ENCODE measurements at places on chromosomes 1 and 21.

DNA sequence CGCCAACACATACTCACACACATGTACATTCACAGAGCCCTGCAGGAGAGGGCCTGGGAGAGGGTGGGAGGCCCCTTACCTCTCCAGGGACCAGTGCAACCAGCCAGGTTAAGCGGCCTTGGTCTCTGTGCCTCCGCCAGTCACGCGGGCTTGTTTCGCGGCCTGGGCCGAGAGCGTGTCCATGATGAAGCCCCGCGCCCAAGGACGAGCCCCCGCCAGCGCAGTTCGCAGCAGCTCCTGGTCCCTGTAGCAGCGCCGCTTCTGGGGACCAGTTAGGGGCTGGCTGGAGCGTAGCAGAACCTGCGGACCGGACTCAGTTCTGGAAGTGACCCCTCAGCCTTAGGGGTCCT lies 7.3 kb upstream of the FAM167B start:
- no peak for DNase-seq

DNA sequence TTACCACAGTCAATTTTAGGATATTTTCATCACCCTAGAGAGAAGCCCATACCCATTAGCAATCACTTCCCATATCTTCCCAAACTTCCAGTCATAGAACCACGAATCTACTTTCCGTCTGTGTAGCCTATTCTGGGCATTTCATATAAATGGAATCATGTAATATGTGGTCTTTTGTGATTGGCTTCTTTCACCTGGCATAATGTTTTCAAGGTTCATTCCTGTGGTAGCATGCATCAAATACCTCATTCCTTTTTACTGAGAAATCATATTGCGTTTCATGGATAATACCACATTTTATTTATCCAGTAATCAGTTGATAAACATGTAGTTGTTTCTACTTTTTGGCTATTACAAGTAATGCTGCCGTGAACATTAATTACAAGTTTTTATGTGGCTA lies 21.5 kb downstream of the DESI2 start:
- no peak for DNase-seq

- no peak for DNase-seq
These were observed 44.5 kb downstream of the BCL9 start for GRCh38 chr1:147585640-147586383.

GRCh38 chr1:245166471-245166885 lies 11.7 kb downstream of the KIF26B start:
- no peak for DNase-seq

DNA sequence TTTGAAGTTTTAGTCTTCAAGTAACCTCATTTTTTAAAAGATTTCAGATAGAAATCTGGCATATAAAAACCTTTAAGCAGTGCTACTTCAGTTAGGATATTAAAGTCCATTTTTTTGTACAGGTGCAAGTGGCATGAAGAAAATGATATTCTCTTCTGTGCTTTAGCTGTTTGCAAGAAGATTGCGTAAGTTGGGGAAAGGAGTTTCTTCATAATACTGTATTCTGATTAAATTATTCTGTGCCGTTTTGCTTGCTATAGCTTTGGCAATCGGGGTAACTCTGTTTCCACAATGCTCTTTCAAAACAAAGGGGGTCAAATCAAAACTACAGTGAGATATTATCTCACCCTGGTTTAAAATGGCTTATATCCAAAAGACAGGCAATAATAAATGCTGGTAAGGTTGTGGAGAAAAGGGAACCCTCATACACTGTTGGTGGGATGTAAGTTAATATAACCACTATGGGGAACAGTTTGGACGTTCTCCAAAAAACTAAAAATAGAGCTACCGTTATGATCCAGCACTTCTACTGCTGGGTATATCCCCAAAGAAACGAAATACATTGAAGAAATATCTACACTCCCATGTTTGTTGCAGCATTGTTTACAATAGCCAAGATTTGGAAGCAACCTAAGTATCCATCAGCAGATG lies 27.1 kb downstream of the MAEL start:
- no peak for DNase-seq

- DNase-seq: no peak
These were observed 64.6 kb upstream of the AK4 start for GRCh38 chr1:65083263-65083896.

GRCh38 chr1:84748364-84748763 lies 58.1 kb upstream of the SSX2IP start:
- DNase-seq: no peak

DNA sequence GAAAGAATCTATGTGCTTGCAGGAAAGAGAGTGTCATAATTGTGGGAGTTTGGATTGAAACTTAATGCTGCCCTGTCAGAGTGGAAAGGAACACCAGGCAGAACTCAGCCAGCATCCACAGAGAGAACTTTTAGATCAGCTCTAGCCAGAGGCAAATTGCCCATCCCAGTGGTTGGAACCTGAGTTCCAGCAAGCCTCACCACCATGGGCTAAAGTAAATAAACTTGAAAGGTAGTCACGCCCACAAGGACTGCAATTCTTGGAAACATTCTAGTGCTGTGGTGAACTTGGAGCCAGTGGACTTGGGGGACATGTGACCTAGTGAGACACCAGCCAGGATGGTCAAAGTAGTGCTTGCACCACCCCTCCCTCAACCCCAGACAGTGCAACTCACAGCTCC lies 571.6 kb downstream of the LRRIQ3 start:
- DNase-seq: no peak

DNA sequence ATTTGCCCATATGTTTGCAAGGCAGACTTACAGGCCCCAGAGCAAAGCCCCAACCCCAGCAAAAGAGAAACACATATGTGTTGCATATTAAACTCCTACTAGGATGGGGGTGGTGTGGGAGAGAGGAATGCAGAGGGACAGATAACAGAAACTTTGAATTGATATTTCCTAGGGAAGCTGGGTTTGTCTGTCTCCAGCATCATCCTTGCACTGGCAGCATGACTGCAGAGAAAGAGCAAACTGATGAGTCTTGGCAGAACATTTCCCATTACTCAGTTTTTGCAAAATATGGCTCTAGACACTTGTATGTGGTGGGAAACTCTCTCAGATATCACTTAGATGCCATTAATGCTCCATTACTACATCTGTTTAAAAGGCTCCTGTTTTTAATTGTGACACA lies 43.8 kb upstream of the MARK1 start:
- DNase-seq: no peak

- DNase-seq: no peak
These were observed 80.6 kb downstream of the CCDC185 start for GRCh38 chr1:223473601-223474344.

GRCh38 chr1:61776091-61776490 lies 33.8 kb downstream of the PATJ start:
- DNase-seq: no peak

GRCh38 chr1:244409701-244410100 lies 42.0 kb downstream of the ADSS2 start:
- DNase-seq: no peak

DNA sequence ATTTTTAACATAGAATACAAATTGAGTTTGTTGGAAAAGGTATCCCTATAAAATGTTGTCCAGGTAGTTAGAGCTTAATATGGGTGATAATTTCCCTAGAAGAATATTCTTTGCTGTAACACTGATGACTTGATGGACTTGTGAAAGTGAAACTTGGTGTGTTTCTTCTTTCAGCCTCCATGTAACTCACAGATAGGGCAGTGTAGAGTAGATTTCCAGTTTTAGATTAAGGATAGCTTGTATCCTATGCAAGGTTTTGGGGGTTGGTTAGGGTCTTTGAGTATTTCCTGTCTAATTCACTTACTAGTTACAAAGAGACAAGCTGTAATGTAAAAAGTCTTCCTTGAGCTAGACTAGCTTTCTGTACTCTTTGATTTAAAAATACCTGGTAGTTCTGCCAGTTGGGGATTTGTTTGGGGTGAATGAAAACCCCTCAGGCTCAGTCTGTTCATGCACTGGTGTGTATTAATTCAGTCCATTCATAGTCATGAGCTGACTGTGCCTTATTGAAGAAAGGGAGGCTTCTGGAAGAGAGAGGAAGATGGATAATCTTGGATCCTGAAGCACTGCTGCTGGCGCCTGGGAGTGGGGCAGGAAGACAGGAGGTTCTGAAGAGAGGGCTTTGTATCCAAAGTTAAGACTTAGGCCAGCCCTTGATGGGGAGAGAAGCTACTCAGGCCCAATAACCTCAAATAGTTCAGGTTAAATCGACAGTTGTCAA lies 83.6 kb downstream of the CAMTA1 start:
- no peak for DNase-seq

GRCh38 chr1:115531631-115532264 lies 110.0 kb upstream of the VANGL1 start:
- no peak for DNase-seq

- peak; percentile 93 for DNase-seq
These were observed 4.5 kb upstream of the NHLH1 start for GRCh38 chr1:160362168-160362957.

GRCh38 chr1:162070094-162070748 lies 730 bp downstream of the NOS1AP start:
- no peak for DNase-seq

GRCh38 chr1:59506952-59507351 lies 210.1 kb downstream of the FGGY start:
- peak; percentile 67 for DNase-seq

DNA sequence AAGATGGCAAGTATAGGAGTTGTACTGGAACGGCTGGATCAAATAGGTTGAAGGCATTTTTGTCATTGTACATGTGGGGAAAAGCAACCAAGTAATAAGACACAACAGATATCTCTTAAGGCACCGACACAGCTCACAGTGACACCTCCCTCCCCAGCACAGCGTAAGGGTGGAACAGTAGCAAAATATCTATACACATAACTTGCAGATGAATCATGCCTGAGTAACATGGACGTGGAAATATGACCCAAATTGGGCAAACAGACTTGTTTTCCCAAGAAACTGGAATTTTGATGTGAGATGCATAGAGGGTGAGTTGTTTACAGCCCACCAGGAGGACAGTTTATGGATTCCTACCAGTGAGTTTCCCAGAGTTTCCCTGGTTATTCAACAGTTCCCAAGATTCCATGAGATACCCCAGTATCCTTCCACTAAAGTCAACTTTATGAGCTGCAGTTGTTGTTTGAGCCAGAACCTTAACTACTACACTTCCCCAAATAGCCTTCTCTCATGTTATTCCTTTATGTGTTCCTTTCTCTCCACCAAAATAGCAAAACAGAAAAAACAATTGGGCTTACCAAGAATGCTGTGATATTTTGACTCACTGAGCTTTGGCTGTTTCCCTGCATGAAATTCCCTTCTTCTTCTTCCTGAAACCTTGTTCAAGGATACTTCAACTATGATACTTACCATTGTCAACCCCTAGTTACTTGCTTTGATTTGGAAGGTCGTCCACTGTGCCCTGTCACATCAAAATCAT lies 7.1 kb upstream of the DR1 start:
- no peak for DNase-seq

- DNase-seq: no peak
These were observed 14.4 kb downstream of the CELSR2 start for GRCh38 chr1:109263597-109264378.

- no peak for DNase-seq
These were observed 213.2 kb downstream of the USH2A start for GRCh38 chr1:216210081-216210480.

DNA sequence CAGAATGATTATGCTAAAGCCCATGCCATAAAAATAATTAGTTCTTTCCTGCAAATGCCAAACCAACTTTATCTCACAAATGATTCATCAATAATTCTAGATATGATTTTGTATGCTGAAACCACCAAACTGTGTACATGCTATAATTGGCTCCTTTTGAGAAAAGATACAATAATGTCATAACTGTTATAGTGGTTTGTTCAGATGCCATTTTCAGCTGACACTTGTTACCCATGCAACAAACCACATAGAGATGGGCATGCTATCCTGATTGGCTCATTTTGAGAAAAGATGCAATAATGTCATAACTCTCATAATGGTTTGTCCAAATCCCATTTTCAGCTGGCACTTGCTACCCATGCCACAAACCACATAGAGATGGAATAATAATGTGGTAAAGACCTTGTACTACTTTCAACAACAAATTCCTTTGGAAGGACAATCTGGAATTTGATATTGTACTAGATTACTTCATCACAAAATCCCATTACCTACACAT lies 283.8 kb downstream of the TPR start:
- no peak for DNase-seq

- DNase-seq: no peak
These were observed 40.9 kb downstream of the PLXNA2 start for GRCh38 chr1:208203127-208203847.

DNA sequence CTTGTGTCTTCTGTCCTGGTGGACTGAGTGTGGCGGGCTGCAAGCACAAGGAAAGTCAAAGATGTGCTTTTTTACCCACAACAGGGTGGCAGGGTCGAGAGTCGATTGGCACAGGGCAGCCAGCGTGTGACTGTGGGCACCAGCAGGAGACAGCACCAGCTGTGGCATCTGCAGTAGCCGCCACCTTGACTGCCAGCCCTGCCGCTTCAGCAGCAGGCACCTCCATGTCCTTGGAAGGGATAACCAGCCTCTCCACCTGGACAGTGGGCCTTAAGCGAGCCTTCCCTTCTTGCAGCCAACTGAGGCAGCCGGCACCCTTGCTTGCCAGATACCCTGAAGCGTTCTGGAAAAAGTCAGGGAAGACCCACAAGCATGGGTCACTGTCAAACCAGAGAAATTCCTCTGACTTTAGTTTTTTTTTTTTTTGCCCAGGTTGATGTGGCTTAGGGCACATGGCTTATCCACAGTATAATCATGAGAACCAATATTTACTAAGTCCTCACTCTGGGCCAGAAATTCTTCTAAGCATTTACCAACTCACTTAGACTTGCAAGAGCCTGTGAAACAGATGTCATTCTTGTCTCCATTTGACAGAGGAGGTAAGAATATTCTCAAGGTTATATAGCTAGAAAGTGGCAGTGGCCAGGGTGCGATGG lies 30.1 kb upstream of the PTGFRN start:
- peak; percentile 45 for DNase-seq

GRCh38 chr1:182143825-182144645 lies 82.5 kb upstream of the ZNF648 start:
- peak; percentile 7 for DNase-seq

DNA sequence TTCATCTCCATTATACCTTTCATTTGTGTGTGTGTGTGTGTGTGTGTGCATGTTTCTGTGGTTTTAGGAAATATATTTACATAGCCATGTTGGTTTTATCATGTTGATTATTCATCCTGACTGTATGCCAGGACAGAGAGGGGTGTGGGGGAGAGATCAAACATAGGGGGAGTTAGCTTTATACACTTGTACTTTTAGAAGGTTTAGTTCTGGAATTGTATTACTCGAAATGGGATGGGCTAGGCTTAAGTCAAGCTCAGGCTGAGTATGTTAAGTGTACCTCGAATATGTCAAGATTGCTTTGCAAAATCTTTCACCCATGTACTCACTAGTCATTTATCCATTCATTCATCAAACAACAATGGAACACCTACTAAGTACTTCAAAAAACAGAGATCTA lies 123.3 kb downstream of the HMCN1 start:
- DNase-seq: no peak

Measured in DMS 273 treated with DMSO at 0.1 percent for 48 hours (cell line).